Activated CD8-positive, alpha-beta memory T cell treated with anti-CD3 and anti-CD28 coated beads for 48 hours (primary cell): ENCODE measurements at places on chromosomes 1 and 21.

- no peak for DNase-seq
These were observed 169.2 kb downstream of the ZNF281 start for GRCh38 chr1:200240656-200241055.

DNA sequence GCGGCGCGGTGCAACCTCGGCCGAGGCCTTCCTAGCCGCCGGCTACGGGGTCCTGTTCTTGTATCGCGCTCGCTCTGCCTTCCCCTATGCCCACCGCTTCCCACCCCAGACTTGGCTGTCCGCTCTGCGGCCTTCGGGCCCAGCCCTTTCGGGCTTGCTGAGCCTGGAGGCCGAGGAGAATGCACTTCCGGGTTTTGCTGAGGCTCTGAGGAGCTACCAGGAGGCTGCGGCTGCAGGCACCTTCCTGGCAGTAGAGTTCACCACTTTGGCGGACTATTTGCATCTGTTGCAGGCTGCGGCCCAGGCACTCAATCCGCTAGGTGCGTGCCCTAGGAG, 379 bp downstream of the PPCS start:
- DNase-seq, result peak; percentile 33

- no peak for DNase-seq
These were observed 914.6 kb downstream of the LTN1 start for GRCh38 chr21:28078126-28078525.

DNA sequence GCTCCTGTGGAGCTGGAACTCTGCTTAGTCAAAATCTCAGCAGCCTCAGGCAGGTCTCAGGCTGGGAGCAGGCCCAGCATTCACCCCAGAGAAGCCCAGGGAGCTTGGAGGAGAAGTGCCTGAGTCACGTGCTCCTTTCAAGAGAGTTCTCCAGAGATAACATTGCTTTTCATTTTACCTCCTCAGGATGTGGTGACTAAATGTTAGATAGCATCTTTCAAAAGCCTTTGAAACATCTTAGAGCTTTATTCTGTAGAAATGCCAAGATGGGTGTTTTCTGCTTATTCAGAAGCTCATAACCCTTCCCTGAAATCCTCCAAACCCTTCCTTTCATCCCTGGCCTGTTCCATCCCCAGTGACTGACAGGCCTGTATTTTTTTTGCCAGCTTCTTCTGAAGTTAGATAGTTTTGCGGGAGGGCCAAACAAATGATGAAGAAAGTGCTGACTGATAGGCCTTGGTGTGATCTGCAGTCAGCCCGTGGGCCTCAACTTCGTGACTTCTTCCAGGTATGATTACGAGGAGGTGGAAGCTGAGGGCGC, 58.0 kb downstream of the PGM1 start:
- DNase-seq, result no peak

GRCh38 chr1:214236477-214236876, 44.5 kb upstream of the SMYD2 start:
- no peak for DNase-seq

- DNase-seq, result no peak
These were observed 20.9 kb downstream of the SDC3 start for GRCh38 chr1:30887485-30888315.

DNA sequence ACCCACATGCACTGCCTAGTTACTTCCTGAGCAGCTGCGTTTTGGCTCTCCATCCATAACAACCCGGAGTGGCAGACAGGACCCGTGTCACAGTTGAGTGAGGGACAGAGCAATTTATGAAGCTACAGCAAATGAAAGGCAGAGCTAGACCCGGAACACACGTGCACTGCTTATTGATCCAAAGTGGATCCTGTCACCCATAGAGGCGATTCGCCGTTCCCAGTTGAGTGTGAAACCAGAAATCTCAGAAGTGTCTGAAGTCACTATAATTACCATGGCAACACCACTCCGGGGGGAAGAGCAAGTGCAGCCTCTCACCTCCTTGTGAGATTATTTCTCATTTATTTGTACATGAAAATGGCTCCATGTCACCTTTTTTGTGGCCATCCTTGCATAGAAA, 365.2 kb downstream of the DSCAM start:
- no peak for DNase-seq

- DNase-seq, result no peak
These were observed 801 bp upstream of the DDAH1 start for GRCh38 chr1:85465786-85466134.

- DNase-seq, result no peak
These were observed 24.8 kb upstream of the MUTYH start for GRCh38 chr1:45365051-45365450.

GRCh38 chr1:247445526-247446356, 12.2 kb downstream of the OR2B11 start:
- DNase-seq, result no peak

GRCh38 chr21:39938086-39938625, 70.9 kb downstream of the PCP4 start:
- DNase-seq, result no peak

DNA sequence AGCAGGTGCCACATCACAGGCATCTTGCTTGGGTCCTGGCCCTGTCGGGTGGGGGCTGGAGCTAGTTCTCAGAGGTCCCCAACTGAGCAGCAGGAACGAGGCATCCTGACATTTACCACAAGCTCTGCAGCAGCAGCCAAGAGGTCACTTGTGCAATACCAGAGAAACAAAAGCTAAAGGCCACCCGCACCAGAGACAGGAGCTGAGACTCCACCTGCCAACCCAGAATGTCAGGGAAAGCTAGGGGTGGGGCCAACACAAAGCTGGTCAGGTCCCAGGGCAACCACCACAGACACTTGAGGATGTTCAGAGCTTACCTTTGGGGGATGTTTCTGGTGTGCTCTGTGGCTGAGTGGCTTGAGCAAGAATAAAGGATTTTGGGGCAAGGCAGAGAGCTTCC, 13.6 kb upstream of the SYT6 start:
- DNase-seq, result no peak

DNA sequence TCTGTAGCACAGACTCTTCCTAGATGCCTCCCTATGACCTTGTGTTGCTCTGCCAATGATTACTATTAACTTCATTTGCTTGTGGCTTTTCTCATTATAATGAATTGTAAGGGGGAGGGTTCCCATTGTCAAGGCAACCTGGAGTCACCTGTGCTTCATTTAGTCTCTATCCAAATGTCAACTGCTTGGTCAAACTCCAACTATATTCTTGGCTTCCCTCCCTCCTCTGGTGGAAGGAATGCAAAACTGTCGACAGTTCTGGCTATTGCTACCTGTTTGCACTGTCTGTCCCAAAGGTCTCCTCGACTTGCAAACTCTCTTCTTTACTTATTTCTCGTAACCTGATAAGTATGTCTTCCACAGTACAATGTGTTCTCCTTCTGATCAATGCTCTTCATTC, 100.3 kb downstream of the CACNA1E start:
- DNase-seq, result no peak

- DNase-seq, result no peak
These were observed 435.1 kb downstream of the KIF26B start for GRCh38 chr1:245589906-245590305.

GRCh38 chr1:70090875-70091274, 114.5 kb downstream of the LRRC40 start:
- DNase-seq, result no peak

GRCh38 chr1:22972760-22973159, at the start of gene LACTBL1:
Gene LACTBL1 (minus strand): TSS chr1:22972866. CDS start chr1:22972316, 550 bp downstream.
- no peak for DNase-seq

DNA sequence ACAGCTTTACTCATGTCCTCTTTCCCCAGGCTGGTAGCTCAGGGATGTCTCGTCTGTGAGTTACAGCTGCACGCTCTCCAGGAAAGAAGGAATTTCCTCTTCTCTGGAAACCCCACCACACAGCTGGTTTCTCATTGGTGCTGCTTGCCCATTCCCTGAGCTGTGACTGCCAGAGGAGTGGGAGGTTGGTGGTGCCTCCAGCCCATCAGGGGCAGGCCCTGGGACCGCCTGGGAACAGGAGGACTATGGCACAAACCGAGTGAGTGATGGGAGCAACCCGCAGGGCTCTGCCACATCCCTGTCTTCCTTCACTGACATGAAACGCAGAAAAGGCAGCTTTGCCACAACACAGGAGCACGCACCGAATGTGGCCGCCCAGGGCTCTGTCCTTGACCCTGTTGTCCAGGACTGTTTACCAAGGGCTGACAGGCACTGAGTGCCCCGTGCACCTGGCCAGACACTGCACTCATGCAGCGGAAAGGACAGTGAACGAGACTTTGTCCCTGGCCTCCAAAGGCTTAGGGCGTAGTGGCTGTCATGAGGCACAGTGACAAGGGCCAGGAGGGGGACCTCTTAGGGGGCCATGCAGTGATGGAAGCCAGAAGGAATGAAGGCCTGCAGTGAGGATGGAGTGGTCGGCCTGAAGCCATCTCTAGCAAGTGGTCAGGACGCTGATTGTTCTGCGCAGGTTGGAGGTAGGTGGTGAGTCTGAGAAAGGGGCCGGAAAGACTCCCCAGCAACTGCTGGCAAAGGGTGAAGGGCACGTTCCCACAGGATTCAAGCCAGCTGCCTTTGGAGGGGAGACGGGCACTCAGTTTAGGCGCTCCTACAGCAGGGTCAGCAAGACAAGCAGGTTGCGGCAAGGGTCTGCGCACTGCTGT, 1.7 kb upstream of the CCNL2 start:
- DNase-seq, result no peak

- DNase-seq, result no peak
These were observed 137.1 kb downstream of the ACTL8 start for GRCh38 chr1:17892225-17892624.

GRCh38 chr1:158327481-158327880, 3.9 kb downstream of the CD1B start:
- no peak for DNase-seq

- DNase-seq, result no peak
These were observed 57.9 kb downstream of the PHTF1 start for GRCh38 chr1:113701429-113701828.

DNA sequence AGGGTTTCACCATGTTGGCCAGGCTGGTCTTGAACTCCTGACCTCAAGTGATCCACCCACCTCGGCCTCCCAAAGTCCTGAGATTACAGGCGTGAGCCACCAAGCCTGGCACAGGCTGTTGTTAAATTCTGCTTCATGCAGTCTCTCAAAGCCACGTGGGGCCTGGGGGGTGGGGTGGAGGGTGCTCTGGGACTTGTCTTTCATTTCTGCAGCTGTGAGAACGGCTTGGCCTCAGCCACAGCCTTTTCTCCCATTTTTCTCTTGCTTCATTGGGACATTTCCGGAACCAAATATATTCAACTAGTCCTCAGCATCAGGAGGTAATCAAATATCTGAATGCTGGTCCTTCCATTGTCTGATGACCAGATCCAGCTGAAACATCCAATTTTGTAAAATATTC, 27.6 kb upstream of the KCNE2 start:
- no peak for DNase-seq

GRCh38 chr1:84246213-84246612, 55.3 kb upstream of the SAMD13 start:
- DNase-seq, result no peak

DNA sequence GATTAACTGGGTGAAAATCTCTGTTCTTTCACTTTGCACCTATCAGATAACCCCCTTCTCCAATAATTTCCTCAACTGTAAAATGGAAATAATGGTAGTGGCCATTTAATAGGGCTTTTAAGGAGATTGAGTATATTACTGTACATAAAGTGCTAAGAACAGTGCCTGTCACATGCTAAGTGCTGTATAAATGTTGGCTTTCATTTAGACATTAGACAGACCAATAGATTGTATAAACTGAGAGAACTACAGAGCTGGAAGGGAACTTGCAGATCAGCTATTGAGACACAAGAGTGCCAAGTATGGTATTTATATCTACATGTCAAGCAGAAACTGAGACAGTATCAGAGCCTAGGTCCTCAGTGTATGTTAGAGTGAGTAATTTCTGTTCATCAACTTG, 934.7 kb downstream of the PLA2G4A start:
- no peak for DNase-seq

GRCh38 chr1:241157435-241157834, 199.6 kb downstream of the RGS7 start:
- no peak for DNase-seq

- DNase-seq, result no peak
These were observed 12.6 kb downstream of the SZT2 start for GRCh38 chr1:43402089-43402865.

GRCh38 chr1:18705811-18706210, 75.2 kb downstream of the PAX7 start:
- no peak for DNase-seq

- DNase-seq, result no peak
These were observed 98.6 kb downstream of the ENAH start for GRCh38 chr1:225554216-225554812.

- DNase-seq, result no peak
These were observed 7.7 kb upstream of the TTLL10 start for GRCh38 chr1:1165900-1166421.

DNA sequence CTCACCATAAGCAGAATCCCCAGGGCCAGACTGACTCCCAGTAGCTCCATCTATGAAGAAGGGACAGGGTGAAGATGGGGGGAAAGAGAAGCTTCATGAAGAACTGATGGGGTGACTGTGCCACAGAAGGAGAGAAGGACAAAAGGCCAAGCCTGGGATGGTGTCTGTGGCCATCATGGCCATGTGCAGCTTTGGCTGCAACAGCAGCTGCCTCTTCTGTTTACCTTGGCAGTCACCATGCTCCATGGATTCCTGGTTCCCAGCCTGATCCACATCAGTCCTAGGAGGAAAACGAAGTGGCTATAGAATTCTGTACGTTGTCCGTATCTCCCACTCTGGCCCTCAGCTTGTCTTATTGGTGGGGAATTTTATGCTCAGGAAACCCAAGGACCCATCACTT, 12.0 kb downstream of the SEMA6C start:
- no peak for DNase-seq

GRCh38 chr1:2468041-2468472, 8.0 kb upstream of the PLCH2 start:
- peak; percentile 18 for DNase-seq

GRCh38 chr1:161206411-161207140, 4.4 kb downstream of the NDUFS2 start:
- DNase-seq, result no peak

DNA sequence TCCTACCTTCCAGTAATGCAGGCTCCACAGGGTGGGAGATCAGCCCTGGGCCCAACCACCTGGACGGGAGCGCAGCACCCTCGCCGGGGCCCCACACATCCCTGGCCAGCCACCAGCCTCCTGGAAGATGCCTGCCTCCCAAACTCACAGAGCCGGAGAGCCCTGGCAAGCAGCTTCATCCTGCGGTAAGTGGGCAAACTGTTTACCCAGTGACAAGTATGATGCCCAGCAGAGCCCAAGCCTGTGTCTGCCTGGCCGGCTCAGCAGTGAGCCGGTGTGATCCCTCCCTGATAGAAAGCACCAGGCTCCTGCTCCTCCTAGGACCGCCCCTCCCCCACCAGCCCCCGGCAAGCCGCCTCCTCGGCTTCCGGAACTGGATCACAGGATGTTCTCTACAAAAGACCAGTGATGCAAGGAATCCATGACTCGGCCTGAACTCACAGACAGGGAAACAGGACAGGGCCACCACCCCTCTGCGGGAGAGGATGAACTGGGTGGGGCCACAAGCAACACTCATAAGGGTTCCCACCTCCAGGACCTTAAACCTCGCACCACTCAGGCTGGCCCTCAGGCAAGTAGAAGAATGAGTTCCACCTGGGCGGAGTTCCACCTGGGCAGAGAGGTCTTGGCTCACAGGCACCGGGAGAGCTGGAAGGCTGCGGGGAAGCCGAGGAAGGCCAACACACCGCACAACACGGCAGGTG, 7.9 kb downstream of the ACOT7 start:
- no peak for DNase-seq

GRCh38 chr1:211345719-211346118, 19.1 kb downstream of the TRAF5 start:
- no peak for DNase-seq
